ENCODE measurements at places on chromosomes 1 and 21.
A peak's percentile ranks its signal among the peaks of the same experiment; 100 is the strongest.

- DNase-seq, result no peak
Observed at GRCh38 chr1:54968551-54968950, 11.9 kb upstream of the TMEM61 start.

DNA sequence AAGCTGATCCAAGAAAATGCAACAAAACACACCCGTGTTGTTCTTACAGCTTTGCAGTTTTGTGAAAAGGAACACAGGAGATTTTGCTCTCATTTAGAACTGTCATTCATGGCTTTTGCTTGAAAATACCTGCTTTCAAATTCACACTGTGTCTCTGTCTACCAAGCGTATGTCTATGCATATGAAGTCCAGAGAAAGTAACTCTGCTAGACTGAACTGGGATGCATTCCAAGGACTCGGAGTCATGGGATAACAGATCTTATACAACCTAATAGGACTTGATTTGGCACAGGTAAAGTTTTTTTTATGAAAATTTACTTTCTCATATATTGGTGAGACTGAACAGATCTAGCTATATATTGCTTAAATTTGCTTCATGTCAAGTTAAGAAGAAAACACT is 102.4 kb downstream of the PTGER3 start:
- no peak for DNase-seq

DNA sequence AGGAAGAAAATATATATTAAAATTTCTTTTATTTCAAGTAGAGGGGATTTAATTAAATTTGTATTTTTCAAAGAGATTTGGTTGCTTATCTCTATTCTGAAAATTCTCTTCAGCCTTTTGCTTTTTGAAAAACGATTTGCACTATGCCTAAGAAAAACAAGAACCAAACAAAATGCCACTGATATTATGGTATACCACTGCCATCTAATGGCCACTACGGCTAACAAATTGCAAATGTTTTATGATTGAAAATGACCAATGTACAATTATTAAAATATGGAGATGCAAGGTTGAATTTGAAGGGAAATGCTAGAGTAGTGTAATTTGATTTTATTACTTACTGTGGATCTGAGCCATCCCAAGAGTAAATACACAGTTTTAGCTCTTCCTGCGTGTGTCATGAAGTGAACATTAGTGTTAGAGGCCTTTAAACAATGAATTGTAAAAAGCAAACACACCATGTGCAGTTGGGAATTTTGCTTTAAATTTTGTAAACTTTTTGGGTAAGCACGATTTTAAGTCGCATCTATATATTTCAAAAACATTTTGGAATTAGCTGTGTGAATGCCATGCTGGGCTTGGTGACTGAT is 137.4 kb upstream of the USP25 start:
- no peak for DNase-seq

DNA sequence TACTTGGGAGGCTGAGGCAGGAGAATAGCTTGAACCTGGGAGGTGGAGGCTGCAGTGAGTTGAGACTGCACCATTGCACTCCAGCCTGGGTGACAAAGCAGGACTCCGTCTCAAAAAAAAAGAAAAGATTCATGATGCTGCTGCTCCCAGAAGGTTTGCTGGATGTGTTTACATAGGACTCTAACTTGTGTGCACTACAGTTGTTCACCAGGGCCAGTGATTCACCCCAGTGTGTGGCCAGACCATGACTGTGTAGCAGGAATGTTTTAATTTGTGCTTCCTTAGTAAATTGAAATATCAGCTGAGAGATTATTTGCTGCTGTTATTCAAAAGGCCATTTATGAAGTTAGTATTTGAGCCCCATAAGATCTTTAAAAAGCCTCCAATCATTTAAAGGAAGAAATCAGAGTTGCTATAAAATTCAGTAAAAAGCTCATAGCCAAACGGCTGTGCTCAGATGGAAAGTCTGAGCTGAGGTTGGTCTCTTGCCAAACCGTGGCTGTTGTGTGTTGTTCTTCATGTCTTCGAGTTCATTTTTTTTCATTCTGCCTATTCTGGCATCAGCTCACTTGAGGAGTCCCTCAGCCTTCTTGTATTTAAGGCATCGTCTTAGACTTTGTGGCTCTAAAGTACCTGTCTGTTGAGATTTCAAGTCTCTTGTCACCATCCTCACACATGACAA is 18.1 kb upstream of the PGD start:
- DNase-seq, result no peak

GRCh38 chr1:169568497-169568896 is 17.8 kb downstream of the F5 start:
- DNase-seq, result no peak

DNA sequence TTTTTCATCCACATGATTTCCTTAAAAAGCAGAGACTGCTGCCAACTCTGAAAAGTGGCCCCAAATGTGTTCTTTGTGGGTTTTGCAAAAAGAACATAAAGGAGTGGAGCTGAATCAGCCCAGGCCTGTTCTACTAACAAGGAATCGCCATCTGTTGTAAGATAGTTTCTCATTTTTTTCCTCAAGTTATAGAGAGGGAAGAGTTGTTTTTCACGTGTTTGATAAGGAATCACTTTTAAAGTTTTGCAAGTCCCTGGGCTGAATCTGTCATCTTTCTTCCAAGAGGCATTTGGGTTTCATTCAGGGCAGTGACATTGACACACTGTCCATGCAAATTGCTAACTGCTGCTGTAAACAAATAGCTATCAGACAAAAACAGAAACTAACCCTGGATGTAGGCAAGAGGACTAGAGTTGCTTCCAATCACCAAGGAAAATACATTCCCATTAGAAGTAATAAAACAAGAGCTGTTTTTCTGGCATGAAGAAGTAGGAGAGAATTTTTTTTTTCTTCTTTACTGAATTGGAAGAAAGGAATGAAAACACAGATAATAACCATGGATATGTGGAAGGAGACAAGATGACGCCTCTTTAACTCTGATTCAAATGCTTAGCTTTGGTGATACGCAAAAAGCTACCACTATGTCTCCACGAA is 58.8 kb upstream of the TBX15 start:
- DNase-seq, result no peak

DNA sequence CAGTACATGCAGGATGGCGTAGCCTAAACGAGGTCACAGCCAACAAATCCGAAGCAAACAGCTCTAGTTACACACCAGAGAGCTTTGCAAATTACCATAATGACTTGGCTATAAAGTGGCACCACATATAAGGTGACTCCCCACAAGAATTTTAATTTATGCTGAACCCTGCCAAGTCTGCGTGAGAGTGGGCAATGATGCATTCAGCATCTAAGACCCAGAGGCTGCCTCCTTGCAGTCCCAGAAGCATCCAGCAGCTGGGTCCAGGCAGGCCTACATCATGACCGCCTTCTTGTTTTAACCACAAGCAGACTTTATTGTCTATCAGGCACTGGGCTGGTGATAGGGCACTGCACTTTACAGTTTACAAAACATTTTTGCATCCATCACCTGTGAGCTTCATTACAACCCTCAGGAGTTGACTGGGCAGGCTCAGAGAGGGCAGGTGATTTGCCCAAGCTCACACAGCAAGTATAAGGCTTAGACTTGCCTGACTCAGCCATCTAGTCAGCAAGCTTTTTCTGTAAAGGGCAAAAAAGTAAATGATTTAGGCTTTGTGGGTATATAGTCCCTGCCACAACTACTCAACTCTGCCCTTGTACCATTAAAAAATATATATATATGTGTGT is 134.6 kb downstream of the GLIS1 start:
- DNase-seq, result peak; percentile 16

DNA sequence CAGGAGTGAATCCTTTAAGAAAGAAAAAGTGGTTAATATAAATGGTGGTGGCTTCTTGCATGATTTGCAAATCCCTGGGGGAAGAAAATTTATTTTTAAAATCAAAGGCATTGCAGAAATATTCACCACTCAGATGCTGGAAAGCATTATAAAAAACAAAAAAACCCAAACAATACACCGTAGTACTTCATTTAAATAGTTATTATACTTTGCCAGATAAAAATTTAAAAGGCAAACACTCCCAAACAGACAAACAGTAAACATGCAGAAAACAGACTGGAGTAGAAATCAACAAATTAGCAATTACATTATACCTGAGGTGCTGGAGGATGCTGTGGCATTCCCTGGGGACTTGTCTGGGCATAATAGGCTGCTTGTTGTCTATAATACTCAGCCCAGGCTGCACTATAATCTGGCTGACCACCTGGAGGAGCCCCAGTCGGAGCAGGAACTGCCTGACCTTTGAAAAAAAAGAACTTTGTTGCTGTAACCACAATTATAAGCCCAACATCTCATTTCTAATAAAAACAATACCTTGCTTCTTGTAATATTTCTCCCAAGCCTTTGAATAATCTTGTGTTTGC is 29.9 kb downstream of the FUBP1 start:
- no peak for DNase-seq

DNA sequence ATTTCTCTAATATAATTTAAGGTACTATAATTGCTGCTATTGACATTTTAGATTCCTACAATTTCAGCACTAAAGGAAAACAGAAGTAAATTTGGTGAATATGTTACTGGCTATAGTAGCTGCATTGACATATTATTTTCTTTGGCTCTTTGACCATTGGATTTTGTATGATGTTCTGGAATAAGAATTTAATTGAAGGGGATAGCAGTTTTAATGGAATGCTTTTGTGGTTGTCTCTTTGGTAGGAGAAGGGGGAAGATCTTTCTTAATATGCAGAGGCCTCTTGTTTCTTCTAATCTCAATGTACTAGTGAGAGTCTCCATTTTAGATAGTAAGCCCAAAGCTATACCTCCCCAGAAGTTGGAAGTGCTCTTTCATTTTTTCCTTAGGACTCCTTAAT is 6.9 kb downstream of the DTL start:
- DNase-seq, result no peak

- DNase-seq, result no peak
Observed at GRCh38 chr1:59359325-59359724, 62.4 kb downstream of the FGGY start.

DNA sequence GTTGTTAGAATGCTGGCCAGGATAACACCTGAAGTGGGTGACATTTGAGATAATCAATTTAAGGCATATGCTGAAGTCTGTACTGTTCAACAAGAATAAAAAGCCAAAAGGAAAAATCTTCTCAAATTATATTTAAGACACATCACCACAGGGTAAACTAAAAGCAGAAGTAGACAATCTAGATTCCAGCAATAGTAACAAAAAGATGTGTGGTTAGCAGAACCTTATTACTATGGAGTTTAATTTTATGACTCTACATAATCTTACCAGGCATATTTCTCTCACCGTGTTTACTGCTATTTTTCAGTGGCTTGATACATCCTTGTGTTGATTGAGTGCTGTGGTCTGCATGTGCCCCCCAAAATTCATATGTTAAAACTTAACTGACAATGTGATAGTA is 300.4 kb upstream of the ZP4 start:
- DNase-seq, result no peak

- DNase-seq, result no peak
Observed at GRCh38 chr1:21469581-21469980, 29.6 kb downstream of the NBPF3 start.

DNA sequence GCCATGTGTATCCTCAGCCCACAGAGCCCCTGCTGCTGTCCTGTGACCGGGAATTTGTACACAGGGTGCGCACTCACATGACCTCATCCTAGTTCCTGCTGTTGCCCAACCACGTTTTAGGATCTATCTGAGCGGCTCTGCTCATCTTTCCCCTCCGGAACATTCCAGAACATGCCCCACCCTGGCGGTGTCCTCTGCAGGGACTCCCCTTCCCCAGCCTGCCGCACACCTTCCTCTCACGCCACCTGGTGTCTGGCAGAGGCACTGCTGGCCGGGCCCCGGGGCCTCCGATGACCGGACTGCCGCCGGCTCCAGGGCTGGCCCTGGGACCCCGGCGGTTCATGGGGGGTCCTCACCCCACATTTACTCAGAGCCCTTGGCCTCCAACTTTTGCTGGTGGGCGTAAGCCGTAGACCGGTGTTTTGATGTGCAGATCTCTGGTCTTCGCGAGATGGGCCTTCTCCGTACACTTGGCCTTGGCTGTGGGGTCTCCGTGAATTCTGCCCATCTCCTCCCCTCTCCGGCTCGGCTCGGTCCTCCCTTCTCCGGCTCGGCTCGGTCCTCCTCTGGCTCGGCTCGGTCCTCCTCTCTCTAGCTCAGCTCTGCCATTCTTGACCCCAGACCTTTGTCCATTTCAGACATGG is 29.5 kb downstream of the ARHGEF16 start:
- DNase-seq, result peak; percentile 78

DNA sequence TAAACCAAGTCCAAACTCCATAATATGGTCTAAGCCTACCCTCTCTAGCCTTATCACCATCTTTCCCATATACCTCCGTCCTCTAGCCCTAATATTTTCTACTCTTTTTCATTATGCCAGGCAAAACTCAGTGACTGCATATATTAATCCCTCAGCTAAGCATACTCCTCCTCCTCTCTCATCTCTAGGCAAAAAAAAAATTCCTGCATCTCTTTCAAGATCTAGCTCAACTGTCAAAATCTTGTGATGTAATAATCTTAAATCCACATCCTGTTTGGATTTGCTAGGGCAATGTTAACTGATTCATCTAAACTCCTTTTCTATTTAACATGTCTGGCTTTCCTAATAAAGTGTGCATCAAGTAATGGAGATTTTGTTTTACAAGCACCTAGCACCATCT is 20.4 kb downstream of the PRPF38A start:
- no peak for DNase-seq

GRCh38 chr1:199422206-199422605 is 605.3 kb upstream of the NR5A2 start:
- no peak for DNase-seq

- no peak for DNase-seq
Observed at GRCh38 chr1:49048188-49048587, 271.5 kb upstream of the BEND5 start.

- no peak for DNase-seq
Observed at GRCh38 chr1:236773919-236774318, 21.2 kb upstream of the MTR start.

DNA sequence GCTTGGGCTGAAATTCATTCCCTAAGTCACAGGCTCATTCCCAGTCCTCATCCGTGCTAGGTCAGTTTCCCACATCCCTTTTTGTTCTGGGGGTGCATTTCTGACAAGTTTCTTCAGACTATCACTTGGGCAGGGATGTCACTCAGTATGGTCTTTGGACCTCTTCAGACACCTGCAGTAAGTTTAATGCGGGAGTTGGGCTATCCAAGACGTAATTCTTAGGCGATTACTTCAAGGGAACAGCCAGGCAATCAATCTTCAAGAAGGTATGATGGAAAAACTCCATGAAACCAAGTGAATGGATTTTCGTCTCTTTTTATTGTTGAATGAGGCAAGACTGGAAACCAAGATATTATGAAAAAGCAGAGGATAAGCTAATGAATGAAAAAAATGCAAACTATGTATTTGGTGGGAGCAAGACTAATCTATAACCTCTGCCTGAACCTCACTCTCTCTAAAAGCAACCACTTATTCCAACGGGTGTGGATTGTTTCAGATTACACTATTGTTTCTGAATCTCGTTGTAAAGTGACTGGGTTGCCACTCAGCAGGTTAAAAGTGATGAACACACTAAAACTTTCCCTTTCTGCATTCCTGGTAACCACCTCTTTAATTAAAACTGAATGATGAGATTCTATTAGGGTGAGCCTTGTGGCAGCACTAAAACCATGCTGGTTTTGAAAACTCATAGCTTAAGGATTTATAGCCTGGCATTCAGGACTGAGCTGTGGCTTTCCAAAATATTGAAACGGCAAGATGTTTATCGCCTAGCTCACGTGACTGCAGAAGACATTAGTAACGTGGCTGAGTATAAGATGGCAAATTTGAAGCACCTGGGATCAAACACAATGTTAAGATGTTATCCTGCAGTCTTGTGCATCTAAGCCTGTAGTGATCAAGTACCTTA is 1.1 kb downstream of the RASAL2 start:
- no peak for DNase-seq

- no peak for DNase-seq
Observed at GRCh38 chr1:232643251-232643650, 13.3 kb upstream of the SIPA1L2 start.

- DNase-seq, result no peak
Observed at GRCh38 chr1:14940285-14940870, 213.2 kb upstream of the TMEM51 start.

GRCh38 chr1:158255656-158256055 is 1.4 kb downstream of the CD1A start:
- no peak for DNase-seq
